Panc1 (cell line): ENCODE measurements at places on chromosomes 6 and 20.
A peak's percentile ranks its signal among the peaks of the same experiment; 100 is the strongest.

- DNase-seq: no peak
Measured at GRCh38 chr20:3404402-3404801, 3.1 kb downstream of the DNAAF9 start.

DNA sequence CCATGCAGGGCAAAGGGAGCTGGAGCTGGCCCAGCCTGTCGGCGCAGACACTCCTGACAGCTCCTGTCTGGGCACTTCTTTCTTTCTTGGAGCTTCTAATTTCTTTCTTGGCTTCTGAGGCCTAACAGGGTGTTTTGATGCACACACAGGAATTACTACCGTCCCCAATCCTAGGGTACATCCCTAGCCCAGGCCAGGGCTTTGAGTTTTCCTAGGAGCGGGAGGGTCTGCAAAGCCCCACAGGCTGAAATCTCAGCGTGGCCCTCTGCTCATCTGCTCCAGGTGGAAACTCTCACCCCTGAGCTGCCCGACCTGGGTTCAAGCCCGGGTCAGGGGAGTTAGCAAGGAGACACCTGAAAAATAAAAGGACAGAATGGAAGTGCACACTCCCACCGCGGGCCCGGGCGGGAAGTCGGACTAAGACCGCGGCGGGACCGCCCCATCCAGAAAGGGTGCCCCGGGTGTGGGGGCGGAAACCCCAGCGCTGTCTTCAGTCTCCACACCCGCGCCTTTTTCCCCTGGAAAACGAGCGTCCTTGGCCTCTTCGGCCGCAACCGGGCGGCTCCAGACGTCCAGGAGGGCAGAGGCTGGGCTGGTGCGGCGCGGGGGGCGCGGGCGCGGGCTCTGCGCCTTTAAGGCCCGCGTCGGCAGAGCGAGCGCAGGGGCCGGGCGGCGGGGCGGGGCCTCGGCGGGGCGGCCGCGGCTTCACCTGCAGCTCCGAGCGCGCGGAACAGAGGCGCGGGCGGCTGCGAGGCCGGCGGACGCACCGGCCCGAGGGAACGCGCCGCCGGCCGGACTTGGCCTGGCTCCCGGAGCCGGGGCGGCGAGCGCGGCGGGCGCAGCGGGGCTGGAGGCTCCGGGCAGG is at the start of gene CDH4:
Gene CDH4, plus strand, starts transcription at position 733 of the 865 bp plus-strand sequence.
- no peak for DNase-seq

DNA sequence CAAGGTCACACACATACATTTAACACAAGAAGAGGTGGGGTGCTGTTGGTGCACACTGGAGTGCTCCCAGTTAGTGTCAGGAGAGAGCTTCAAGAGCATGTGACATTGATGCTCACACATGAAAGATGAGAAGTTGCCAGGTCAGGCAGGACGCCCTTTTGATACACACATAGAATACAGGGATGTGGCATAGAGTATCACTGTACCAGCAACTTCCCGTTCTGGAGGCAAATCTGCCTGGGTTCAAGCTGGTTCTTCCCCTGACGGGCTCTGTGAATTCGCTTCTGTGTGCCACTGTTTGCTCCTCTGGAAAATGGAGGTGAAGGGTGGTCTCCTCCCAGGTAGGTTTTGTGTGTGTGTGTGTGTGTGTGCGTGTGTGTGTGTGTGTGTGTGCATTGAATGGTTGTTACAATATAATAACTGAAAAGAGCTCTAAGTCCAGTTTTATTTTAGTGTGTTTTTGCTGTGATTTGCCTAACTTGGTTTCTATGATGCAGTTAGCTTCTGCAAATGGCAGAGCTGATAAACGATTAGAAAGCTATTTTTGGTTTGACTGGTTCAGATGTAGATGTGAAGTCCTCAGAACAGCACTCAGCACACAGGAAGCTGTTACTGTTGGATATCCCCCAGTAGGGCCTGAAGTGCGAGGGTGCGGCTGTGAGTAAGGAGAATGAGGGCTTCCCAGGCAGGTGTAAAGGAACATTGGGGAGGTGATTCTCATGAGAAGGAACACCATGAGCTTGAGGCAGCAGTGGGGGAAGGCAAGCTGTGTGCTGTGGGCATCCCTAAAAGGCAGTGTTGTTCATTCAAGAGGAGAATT is 53.4 kb downstream of the HIVEP1 start:
- no peak for DNase-seq

DNA sequence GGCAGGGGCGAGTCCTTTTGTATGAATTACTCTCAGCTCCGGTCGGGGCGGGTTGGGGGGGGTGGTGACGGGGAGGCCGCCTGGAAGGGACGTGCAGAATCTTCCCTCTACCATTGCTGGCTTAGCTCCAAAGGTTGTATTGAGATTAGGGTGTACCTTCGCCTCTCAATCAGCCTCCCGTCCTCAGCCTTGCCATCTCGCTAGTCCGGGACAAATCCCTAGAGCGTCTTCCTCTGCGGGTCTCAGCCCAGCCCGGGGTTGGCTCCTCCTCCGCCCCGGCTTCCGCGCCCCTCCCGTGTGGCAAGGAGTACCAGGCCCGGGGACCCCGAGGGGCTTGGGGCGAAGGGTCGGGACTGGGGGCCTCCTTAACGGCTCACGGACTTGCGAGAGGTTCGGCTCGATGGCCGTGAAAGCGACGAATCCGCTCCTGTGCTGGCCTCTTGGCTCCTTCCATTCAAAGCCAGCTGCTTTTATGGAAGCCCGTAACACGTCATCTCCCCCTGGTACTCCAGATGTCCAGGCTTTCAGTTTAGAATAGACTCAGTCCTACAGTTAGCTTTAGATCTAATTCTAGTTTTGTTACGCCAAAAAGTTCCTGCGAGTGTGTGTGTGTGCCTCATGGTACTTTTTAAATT is 636 bp upstream of the EEF1A1 start:
- no peak for DNase-seq

DNA sequence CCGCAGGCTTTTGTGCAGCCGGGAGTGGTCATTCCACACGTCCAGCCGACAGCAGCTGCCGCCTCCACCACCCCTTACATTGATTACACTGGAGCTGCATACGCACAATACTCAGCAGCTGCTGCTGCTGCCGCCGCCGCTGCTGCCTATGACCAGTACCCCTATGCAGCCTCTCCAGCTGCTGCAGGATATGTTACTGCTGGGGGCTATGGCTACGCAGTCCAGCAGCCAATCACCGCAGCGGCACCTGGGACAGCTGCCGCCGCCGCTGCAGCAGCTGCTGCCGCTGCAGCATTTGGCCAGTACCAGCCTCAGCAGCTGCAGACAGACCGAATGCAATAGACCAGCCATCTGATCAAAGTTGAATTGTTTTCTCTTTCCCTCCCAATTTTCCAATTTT is 10.6 kb downstream of the RBM24 start:
- DNase-seq: no peak

DNA sequence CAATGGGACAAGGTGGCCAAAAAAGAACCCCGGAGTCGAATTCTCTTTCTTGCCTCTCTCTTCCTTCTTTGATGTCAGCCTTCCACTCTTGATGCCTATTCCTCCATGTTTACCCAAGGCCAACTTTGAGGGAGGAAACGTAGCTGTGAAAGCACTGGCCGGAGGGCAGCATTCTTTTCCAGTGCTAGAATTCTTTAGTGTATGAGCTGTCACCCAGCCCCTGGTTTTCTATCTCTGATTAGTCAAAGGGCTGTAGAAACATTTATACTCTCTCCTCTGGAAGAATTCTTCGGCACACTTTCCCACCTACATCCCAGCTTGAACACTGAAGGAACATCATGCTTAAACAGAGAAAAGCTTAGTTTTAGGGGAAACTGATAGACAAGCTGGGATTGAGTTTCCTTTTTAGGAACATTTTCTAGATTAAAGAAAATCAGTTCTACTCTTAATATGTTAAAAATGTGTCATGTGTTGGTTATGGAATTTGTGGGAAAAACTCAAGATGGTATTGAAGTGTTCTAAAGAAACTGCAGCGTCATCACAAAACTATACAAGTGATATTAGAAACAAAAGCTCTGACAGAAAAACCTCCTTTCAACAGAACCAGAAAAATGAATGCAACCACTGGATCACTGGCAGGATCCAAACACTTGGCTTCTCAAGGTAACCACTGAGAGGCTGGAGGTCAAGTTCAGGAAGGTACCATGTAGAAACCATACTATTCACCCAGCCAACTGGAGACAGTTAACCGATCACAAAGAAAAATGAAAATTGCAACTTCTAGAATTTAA is 20.7 kb upstream of the UTRN start:
- peak; percentile 79 for DNase-seq

- DNase-seq: no peak
Measured at GRCh38 chr6:32968867-32969684, 682 bp downstream of the BRD2 start.

- DNase-seq: no peak
Measured at GRCh38 chr20:40977218-40977617, 51.4 kb upstream of the TOP1 start.

- DNase-seq: no peak
Measured at GRCh38 chr6:14784596-14785492, 461.0 kb upstream of the JARID2 start.

DNA sequence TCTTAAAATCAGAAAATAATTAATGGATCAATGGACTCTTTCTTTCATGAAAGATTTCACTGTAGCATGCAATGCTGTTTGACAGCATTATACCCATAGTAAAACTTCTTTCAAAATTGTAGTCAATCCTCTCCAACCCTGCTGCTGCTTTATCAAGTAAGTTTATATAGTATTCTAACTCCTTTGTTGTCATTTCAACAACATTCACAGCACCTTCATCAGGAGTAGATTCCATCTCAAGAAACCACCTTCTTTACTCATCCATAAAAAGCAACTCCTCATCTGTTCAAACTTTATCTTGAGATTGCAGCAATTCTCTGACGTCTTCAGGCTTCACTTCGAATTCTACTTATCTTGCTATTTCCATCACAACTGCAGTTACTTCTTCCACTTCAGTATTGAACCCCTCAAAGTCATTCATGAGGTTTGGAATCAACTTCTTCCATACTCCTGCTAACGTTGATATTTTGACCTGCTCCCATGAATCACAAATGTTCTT is 26.4 kb upstream of the BACH2 start:
- DNase-seq: no peak

DNA sequence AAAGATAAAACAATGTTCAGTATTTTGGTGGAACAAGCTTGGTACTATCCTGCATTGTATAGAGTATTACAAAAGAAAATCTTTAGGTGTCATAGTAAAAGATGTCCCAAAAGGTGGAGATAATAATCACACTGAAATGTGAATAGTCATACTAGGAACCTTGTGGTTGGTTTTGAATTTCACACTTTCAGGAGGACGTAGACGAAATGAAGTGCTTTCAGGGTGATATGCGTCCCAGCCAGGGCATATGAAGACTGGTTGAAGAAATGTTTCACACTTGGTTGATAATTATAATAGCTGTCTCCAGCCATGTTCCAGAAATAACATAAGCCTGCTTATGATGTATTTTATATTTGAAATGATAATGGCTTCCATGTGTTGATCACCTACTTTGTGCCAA is 60.4 kb downstream of the SCAND1 start:
- no peak for DNase-seq

DNA sequence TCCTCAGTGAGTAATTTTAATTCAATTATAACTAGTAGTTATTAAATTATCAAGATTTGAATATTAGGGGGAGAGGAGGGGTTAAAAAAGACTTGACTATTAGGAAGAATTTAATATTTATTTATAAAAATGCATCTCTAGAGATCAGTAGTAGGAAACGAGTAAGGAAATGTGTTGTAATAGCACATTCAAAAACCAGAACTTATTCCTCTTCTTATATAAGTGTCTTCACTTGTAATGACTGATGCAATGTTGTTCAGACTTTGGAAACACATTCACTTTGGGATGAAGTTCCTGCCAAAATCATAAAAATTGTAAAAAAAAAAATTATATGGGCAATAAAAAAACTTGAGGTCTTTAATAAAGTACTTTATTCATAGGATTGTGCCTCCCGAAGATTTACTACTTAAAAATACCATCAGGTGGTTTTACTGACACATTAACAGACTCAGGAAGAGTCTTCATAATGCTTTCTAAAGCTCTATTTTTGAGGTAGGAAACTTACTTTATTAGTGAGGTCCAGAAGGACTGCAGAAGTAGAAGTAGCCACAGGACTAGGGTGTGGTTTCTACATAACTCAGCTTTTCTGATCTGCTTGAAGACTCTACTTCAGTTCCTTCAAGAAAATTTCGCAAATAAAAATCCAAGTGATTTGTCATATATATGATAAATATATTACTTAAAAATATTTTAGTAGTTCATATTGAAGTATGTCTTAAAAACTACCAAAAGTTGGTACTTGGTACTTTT is 59.8 kb downstream of the CCDC170 start:
- no peak for DNase-seq

GRCh38 chr6:130997061-130997753 is 65.8 kb downstream of the EPB41L2 start:
- no peak for DNase-seq

- no peak for DNase-seq
Measured at GRCh38 chr20:20603339-20603990, 109.0 kb downstream of the RALGAPA2 start.

DNA sequence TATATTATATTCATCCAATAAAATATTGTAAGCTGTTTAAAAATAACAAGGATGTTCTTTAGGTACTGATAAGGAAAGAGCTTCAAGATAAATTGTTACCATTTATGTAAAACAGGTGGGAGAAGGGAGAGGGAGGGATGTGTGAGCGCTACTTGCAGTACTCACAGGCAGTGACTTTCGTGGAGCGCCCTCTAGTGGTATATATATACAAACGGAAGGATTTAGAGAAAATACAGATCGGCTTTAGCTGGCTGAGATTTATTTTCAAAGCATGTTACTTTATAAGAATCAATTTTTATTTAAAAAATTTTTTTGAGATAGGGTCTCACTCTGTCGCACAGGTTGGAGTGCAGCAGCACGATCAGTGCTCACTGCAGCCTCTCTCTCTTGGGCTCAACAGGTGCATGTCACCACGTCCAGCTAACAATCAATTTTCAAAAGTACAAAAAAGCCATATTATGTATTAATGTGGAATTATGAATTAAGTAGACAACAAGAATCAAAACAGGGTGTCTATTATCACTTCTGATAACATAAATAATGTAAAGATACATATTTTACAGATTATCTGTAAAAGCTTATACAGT is 3.3 kb upstream of the MOG start:
- no peak for DNase-seq

DNA sequence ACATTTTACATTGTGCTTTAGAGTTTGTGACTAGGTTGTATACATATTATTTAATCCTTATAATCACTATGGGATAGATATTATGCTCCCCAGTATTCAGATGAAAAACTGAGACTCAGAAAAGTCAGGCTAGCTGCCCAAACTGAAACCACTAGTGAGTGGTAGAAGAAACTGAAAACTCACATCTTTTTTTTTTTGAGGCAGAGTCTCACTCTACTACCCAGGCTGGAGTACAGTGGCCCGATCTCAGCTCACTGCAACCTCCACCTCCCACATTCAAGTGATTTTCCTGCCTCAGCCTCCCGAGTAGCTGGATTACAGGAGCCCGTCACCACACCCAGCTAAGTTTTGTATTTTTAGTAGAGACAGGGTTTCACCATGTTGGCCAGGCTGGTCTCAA is 22.2 kb downstream of the RNF24 start:
- DNase-seq: no peak

GRCh38 chr6:43246301-43247113 is 3.2 kb downstream of the TTBK1 start:
- DNase-seq: no peak

GRCh38 chr6:135403584-135403983 is 94.0 kb downstream of the AHI1 start:
- no peak for DNase-seq

GRCh38 chr6:56259234-56260077 is 12.1 kb upstream of the COL21A1 start:
- no peak for DNase-seq

GRCh38 chr20:57243480-57244220 is 22.8 kb downstream of the BMP7 start:
- no peak for DNase-seq
